ENCODE measurements at places on chromosomes 3 and 15.

- DNase-seq: no peak
These were observed 80.2 kb downstream of the LRRK1 start for GRCh38 chr15:100999369-100999768.

GRCh38 chr3:115927197-115927596, 303.9 kb downstream of the GAP43 start:
- DNase-seq: no peak

DNA sequence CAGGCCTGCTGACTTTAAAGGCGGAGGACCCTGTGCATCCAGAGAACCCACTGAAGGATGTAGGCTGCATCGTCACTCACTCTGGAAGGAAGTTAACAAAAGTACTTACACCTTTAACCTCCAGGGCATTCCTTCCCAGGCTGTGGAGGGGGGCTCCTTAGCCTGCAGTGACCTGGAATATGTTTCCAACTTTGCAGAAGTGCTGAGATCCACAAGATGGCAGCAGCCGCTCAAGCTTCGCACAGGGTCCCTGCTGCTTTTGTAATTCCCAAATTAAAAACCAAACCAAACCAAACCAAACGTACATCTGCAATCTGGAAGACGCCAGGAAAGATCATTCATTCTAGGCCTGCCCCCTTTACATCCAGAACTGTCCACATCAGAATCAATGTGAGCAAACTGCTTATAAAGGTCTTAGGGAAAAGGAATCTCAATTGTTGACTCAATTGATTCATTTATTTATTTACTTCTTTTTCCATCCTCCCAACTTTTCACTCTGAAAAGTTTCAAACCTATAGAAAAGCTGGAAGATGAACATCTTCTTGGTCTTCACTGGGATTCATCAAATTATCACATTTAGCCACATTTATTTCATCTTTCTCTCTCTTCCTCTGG, 70.5 kb upstream of the KLHL25 start:
- no peak for DNase-seq

- DNase-seq: no peak
These were observed 25.6 kb downstream of the ACAN start for GRCh38 chr15:88828791-88829190.

DNA sequence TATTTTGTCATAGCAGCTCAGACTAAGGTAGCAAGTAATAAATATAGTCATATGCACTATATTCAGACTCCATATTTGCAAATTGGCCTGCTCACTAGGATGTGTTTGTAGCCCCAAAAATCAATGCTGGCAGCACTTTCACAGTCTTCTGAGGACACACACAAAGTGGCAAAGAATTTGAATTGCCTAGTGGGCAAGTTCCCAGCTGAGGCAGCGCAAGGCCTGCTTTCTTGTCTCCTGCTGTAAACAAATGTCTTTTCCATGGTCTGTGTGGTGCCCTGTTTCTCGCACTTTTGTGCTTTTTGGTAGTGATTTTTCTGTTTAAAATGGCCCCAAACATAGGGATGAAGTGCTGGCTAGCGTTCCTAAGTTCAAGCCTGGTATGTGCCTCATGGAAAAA, 416.0 kb downstream of the OCA2 start:
- DNase-seq: no peak

- no peak for DNase-seq
These were observed 9.3 kb downstream of the PARL start for GRCh38 chr3:183875411-183875810.

DNA sequence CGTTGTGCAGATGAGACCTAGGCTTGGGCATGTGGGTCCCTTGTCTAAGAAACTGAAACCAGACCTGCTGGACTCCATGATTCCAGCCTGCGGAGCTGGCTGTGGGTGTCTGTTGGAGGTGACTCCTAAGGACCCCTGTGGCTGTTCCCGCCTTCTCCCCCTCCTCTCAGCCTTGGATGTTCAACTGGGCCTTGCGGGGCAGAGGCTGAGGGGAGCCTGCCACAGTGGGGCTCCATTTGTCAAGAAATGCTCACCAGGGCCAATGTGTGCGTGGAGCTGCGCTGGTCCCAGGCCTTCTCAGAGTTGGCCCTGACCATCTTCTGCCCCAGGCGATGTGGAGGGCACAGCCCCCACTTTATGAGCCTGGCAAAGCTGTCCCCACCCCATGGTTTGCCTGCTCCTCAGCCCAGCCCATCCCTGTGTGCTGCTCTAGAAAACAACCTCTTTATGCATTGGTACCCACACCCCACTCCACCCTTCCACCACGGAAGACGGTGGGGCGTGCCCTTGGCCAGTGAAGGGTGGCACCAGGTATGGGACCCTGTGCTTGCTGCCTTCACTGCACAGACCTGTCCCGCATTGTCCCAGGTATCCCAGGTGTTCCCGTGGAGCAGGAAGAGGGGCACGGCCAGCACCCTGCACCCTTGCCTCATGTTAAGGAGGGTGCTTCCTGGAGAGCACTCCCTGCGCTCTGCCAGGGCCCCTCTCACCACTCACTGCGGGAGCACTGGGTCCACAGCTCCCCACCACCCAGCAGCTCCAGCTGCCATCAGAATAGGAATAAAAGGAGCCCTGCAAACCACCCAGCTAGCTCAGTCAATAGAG, 7.9 kb downstream of the MESP2 start:
- no peak for DNase-seq

DNA sequence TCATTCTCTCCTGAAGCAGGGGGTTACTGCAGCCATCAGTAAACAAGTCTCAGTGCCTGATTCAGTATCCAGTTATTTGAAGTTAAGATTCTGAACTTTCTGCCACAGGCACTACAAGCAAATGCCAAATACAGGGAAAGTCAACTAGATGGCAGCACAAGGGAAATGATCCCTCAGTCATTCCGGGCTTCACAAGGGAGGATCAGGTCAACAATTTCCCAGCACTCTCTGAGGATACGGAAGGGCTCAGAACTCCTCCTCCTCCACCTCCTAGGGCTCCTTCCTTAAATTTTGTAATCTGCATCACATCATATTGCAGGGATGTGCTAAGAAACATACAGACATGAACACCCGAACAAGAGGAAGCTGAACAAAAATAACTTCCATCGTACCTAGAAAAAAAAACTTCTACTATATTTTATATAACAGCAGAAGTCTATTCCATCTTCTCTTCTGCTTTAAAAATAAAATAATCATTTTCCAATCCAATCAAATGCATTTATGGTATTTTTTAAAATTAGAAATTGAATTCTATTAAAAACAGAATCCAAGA, 187.1 kb downstream of the FMN1 start:
- DNase-seq: no peak

GRCh38 chr3:134075846-134076245, 46.1 kb upstream of the SLCO2A1 start:
- no peak for DNase-seq

GRCh38 chr3:58657571-58658141, 8.9 kb downstream of the FAM3D start:
- no peak for DNase-seq

DNA sequence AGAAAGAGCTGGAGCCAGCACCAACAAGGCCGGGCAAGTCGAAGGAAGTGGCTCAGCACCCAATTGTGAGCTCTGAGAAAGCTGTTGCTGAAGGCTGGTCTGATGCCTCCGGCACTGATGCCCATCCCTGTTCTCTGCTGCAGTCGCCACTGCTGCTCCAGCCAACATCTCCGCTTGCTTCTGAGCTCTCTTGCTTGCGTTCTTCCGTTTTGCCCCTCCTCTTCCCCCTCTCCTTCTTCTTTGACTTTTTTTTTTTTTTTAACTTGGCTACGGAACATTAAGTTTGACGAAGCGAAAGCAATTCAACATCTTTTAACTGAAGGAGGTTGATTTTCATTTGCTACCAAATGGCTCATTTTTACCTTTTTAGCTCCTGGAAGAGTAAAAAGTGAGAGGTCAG, 442.9 kb downstream of the MCTP2 start:
- DNase-seq: no peak

GRCh38 chr15:55106155-55106554, 90.6 kb downstream of the RSL24D1 start:
- DNase-seq: no peak

GRCh38 chr3:5505997-5506396, 318.5 kb downstream of the EDEM1 start:
- DNase-seq: no peak

Data from stimulated activated CD4-positive, alpha-beta T cell treated with anti-CD3 and anti-CD28 coated beads, Interleukin-1b, Interleukin-23, amount 100 ng/mL, for 24 hours (primary cell).